ENCODE measurements at places on chromosomes 5 and 9.

- no peak for DNase-seq
Observed at GRCh38 chr5:169914766-169915165, 65.5 kb downstream of the INSYN2B start.

- no peak for DNase-seq
Observed at GRCh38 chr5:89871906-89872305, 537.6 kb downstream of the CETN3 start.

DNA sequence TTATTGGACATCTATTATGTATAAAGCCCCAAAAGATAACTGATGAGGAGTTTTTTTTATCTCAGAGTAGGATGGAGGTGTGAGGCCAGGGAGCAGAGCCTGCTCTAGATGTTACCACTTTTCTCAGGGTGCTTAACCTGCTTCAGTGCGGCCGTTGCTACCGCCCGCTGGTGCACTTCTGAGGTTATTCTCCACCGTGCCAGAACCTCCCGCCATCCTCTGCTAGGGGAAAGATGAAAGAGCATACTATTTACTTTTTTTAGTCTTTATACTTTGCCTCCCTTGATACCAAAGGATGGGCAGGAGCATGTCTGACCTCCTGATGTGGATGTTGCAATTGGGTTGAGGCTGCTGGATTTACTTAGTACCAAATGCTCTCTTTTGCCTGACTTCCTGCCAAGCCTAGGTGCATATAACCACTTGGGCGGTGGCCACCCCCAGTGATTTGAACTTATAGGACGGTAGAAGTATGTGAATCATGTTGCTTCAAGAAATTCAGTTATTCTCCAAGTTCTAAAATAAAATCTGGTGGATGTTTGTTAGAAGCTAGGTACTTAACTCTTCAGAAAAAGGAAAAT lies 71.1 kb upstream of the HSPB3 start:
- no peak for DNase-seq

- no peak for DNase-seq
Observed at GRCh38 chr5:132433141-132433540, 57.4 kb downstream of the IRF1 start.

- DNase-seq = no peak
Observed at GRCh38 chr5:114346181-114346580, 15.7 kb upstream of the KCNN2 start.

- DNase-seq = peak; percentile 26
Observed at GRCh38 chr9:98807070-98807813, at the start of gene GALNT12. Gene GALNT12, plus strand, starts transcription at chr9:98807670. Its CDS starts 29 bp downstream, at chr9:98807699.

- DNase-seq = no peak
Observed at GRCh38 chr9:113302792-113303418, at the start of gene RNF183. Gene RNF183, minus strand, starts transcription at chr9:113303376. Its CDS starts 5,192 bp downstream, at chr9:113298184.

- DNase-seq = no peak
Observed at GRCh38 chr9:134590240-134591081, 51.1 kb upstream of the COL5A1 start.

DNA sequence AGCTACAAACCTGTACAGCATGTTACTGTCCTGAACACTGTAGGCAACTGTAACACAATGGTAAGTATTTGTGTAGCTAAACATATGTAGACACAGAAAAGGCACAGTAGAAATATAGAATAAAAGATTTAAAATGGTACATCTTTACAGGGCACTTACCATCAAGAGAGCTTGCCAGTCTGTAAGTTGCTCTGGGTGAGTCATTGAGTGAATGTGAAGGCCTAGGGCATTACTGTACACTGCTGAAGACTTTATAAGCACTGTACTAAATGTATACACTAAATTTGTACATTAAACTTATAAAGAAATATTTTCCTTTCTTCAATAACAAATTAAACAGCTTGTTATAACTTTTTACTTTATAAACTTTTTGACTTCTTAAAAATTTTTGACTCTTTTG lies 20.5 kb downstream of the ADRB2 start:
- no peak for DNase-seq

DNA sequence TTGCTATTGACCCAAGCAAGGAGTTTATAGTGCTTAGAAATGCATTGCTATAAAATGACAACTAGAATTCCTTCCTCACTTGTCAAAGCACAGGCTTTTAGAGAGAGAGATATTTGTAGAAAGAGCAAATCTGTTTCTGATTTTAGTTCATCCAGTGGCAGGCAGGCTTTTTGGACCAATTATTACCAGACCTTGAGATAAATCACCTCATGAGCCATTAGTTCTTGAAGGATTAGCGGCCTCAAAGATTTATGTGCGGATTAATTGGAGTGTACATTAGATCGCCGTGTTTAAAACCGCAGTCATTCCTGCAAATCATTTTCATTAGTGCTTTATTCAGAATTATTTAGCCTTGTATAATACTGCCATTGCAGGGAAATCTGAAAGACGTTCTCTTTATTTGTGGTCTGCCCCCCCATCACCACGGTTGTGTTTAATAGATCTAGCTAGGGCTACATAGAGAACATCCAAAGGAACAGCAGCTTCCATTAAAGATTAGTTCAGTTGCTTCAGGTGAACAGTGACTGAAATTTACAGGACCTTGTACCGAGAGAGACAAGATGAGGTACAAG lies 28.8 kb upstream of the TJP2 start:
- DNase-seq = no peak

DNA sequence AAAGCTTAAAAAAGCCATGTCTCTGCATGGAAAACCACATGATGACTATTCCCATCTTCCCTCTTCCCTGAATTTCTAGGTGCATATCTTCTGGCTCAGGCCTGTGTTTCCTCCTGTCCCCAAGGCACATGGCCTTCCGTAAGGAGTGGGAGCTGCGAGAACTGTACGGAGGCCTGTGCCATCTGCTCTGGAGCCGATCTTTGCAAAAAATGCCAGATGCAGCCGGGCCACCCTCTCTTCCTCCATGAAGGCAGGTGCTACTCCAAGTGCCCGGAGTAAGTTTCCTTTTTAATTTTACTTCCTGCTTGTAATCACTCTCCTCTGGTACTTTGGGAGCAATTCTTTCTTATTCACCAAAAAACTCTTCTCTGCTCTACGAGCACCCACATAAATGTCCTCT lies 83.6 kb downstream of the RFK start:
- no peak for DNase-seq

DNA sequence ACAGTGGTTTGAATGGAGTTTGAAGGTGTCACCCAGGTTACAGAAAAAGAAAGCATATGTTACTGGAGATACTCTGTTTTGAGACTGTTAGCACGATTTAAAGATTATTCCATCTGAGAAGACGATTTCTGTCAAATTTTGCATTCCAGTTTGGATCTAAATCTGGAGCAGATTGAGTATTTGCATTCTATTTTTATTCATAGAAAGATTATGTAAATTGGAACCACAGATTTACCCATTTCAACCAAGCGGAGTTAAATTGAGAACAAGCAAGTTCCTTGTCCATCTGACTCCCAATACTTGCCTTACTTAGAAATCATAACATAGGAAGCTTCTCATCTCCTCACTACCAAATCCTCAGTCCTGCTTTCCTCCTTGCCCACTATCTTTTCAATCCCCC lies 255.7 kb downstream of the CHSY3 start:
- no peak for DNase-seq

GRCh38 chr9:20591223-20591622 lies 31.1 kb downstream of the MLLT3 start:
- DNase-seq = no peak

DNA sequence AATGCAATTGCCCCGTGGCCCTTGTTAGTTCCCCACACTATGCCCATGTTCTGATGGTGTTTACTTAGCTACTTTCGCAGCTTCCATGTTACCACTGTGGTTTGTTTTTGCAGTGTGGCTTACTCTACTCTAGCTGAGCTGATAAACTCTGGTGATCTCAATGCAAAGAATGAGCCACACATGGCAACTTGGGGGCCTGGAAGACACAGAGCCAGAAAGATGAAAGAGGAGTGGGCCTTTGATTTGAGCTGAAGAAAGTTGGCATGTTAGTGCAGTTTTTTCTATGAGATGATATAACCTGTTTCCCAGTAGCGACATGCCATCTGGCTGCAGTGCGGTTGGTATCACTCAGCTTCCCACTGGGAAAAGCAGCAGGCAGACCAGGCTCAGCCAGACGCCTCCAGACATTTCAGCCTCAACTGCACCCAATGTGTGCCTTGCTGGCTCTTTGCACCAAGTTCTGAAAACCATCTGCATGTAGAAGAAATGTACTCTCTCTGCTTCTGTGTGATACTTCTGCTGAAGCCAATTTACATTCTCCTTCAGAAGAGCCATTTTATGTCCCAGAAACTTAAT lies 329.4 kb downstream of the ARHGEF28 start:
- no peak for DNase-seq

DNA sequence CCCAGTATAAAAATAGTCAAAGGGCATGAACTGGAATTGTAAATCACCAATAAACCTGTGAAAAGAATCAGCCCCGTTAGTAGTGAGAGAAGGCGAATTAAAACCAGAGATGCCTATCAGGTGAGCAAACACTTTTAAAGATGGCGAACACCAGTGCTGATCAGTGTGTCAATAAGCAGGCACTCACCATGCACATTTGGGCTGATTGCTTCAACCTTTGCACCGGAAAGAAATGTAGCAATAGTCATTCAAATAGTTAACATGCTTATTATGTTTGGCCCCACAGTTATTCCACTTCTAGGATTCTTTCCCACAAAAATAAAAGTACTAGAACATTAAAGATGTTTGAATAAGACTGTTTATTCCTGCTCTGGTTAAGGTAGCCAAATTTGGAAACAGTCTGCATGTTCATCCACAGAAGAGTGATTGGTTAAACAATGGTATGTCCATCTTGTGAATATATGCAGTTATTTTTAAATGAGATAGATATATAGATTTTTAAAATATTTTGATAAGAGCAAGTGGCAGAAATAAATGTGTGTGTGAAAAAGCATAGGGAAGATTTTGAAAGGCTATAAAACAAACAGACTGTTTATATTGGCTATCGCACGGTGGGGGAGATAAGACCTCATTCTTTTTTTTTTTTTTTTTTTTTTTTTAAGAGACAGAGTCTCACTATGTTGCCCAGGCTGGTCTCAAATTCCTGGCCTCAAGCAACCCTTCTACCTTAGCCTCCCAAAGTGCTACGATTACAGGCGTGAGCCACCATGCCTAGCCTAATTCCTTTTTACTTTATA lies 112.2 kb downstream of the PIP5K1B start:
- no peak for DNase-seq

GRCh38 chr9:69023650-69024049 lies 9.7 kb upstream of the PRKACG start:
- DNase-seq = no peak

DNA sequence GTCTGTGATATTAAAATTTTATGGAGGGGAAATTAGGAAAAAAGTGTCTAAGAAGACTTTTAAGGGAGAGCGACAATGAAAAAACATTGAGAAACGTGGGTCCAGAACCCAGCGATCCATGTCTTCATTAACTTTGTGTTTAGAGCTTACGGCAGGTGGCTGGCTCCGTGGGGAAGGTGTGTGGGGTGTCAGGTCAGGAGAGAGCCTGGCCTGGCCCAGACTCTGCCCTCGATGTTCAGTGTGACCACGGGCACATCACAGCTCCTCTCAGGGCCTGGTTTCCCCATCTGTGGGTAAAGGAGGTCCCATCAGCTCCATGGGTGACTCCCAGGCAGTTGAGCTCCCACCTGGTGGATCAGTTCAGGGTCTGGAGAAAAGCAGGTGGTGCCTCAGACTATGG lies 22.1 kb downstream of the DAB2IP start:
- no peak for DNase-seq

GRCh38 chr5:149878371-149878770 lies 66.2 kb downstream of the PDE6A start:
- DNase-seq = no peak

DNA sequence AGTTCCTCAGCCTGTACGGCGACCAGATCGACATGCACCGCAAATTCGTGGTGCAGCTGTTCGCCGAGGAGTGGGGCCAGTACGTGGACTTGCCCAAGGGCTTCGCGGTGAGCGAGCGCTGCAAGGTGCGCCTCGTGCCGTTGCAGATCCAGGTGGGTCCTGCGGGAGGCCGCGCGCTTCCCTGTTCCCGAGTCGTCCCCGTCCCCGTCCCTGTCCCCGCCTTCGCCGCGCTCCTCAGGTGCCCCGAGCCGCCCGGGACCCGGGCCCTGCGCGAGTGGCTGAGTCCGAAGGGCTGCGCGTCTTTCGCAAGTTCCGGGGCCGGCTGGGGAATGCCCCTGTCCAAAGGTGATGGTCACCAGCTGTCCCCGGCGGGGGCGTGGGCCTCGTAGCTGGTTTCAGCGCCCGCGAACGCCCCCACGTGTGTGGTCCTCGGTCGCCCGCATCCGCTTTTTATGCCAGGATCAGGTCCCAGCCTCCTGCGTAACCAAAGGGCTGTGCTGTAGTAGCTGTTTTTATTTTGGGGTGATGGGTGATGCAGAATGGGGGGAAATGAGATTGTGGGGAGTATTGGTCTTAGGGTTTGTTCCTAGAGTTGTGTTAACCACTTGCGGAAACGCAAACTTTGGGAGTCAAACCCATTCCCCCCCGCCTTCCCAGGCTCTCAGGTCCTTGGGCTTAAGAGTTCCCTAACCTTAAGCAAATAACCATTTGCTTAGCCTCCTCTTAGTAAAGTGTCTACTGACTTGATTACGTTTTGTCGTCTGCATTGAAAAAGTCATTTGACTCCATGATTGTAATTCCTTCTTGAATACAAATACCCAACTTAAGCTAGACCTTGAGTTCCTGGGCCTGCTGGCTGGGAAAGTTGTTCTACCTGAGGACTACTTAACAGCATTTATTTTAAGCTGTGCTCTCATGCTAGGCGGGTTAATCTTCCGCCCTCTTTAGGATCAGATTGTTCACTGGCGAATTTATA lies 663 bp downstream of the ISOC1 start:
- peak; percentile 21 for DNase-seq

GRCh38 chr9:6197330-6197729 lies 18.3 kb upstream of the IL33 start:
- DNase-seq = no peak

GRCh38 chr5:485946-486491 lies 38.2 kb downstream of the SLC9A3 start:
- no peak for DNase-seq

DNA sequence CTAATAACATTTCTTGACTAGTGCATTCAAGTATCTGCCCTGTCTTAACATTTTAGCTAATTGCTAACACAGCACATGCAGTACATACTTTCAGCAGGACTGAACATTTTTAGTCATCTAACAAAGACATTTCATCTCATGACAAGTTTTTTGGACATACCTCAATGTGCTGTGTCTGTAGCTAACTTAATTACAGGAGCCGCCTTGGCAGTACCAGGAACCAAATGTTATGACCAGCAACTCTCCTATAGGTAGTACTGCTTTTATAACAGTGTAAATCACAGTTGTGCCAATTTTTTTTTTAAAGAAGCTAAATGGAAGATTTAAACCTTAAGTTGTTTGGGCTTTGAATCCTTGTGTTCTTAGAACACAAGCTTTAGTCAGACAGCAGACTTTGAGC lies 99.4 kb upstream of the SAP30L start:
- no peak for DNase-seq

GRCh38 chr5:2489306-2489705 lies 262.2 kb downstream of the IRX2 start:
- no peak for DNase-seq

- DNase-seq = no peak
Observed at GRCh38 chr5:20145240-20145639, 157.2 kb upstream of the CDH18 start.

Measured in NCI-H460 (cell line).